ENCODE measurements at places on chromosomes 16 and 17.
A peak's percentile ranks its signal among the peaks of the same experiment; 100 is the strongest.

- no peak for DNase-seq
Observed at GRCh38 chr16:55938126-55938525, 63.0 kb upstream of the CES5A start.

DNA sequence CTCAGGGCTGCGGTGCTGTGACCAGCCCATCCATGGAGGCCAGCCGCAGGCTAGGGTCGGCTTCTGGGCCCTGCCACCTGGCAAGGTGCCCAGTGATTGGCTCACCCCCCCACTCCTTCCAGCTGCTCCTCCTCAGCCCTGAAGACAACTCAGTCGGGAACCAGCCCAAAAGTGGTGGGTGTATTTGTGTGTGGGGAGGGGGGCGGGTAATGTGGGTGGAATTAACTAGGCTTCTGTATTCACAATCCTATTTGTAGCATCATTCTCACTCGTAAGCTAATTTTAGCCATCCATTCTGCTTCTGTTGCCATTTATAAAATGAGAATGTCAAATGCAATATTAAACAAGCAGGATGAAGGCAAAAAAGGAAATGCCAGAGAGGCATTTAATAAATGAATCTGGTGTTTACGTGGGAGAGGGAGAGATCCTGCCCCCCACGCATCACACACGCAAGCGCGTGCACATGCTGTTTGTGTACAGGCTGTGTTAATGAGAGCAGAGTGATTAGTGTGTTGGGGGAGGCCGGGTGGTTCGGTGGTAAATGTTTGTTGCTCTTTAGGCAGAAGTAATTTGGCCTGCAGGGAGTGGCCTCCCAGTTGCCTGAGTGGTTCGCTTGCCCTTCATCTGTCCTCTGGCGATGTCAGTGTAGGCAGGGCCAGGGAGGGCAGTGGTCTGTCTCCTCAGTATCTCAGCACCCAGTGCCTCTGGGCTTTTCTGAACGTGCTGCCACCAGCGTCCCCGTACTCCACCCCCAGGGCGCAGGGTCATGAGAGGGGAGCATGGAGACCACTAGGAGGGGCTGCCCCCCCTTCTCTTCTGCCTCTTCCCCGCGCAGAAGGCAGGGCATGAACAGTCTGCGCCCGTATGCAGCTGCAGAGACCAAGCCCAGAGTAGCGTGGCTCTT, 140.1 kb downstream of the CCDC182 start:
- peak; percentile 74 for DNase-seq

DNA sequence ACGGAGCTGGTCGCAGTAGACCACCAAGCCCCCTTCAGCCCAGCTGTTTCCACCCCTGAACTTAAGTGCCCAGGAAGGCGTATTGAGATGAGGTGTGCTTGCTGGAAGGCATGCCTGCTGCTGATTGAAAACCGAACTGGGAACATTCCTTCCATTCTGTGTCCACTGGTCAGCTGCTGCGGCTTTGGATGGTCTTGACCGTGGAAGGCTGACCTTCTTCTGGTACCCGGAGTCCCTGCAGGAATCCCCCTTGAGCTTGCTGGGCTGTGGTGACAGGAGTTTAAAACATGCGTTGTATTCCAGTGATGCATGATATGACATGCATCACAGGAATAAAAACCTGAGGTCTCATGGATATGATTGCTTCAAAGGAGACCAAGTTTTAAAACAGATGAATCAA, 31.4 kb downstream of the IL4R start:
- DNase-seq: no peak

- DNase-seq: no peak
Observed at GRCh38 chr17:31328160-31328535, 6.7 kb upstream of the EVI2A start.

- no peak for DNase-seq
Observed at GRCh38 chr17:76500074-76500746, 1.0 kb downstream of the RHBDF2 start.

- DNase-seq: peak; percentile 85
Observed at GRCh38 chr16:61862221-61863155, 173.8 kb downstream of the CDH8 start.

DNA sequence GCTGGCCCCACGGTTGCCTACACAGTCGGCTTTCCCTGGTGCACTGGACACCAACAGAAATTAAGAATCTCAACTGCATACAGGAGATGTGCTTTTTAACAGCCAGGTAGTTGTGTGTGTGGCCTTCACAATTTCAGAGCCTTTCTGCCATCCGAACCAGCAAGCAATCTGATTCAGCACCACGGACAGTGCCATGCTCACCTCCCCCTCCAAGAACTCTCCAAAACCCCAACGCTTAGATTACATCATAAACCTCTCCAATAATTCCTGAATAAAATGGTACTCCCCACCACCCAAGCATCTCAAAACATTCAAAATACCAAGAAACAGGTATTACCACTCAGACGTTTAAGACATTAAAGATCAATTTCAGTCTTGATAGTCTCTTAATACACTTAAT, 31.8 kb downstream of the USP7 start:
- DNase-seq: peak; percentile 27

DNA sequence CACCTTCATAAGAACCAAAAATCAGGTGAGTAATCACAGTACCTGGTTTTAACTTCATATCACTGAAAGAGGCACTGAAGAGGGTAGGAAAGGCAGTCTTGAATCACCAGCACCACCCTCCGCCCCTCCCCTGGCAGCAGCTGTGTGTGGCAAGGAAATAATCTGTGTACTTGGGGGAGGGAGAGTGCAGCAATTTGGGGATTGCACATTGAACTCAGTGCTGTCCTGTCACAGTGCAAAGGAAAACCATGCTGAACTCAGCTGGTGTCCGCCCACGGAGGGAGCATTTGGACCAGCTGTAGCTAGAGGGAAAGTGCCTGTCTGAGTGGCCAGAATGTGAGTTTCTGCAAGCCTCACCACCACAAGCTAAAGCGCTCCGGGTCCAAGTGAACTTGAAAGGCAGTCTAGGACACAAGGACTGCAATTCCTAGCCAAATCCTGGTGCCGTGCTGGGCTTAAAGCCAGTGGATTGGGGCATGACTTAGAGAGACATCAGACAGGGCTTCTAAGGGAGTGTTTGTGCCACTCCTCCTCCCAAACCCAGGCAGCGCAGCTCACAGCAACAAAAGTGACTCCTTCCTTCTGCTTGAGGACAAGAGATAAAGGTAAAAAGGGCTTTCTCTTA, 39.7 kb upstream of the ALDH3A1 start:
- DNase-seq: peak; percentile 17

- no peak for DNase-seq
Observed at GRCh38 chr17:17876959-17877528, 40.3 kb upstream of the SREBF1 start.

- DNase-seq: no peak
Observed at GRCh38 chr17:72359274-72359673, 238.5 kb downstream of the SOX9 start.

- peak; percentile 85 for DNase-seq
Observed at GRCh38 chr16:9365370-9365728, 273.9 kb downstream of the HAPSTR1 start.

GRCh38 chr17:51372345-51373004, 112.1 kb downstream of the UTP18 start:
- DNase-seq: peak; percentile 92

DNA sequence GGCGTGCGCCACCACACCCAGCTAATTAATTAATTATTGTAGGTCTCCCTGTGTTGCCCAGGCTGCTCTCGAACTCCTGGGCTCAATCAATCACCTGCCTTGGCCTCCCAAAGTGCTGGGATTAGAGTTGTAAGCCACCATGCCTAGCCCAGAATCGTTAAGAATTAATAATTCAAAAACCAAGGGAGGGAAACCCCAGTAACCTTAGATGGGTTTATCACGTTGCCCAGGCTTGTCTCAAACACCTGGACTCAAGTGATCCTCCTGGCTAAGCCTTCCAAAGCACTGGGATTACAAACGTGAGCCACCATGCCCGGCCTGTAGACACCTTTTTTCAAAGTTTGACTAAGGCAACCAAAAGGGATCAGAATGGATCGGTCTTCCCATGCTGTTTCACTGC, 21.6 kb downstream of the CD300LF start:
- no peak for DNase-seq

GRCh38 chr17:34059423-34060220, 195.5 kb upstream of the CCL2 start:
- no peak for DNase-seq

- DNase-seq: no peak
Observed at GRCh38 chr16:3119701-3120408, 7.5 kb downstream of the ZNF205 start.

DNA sequence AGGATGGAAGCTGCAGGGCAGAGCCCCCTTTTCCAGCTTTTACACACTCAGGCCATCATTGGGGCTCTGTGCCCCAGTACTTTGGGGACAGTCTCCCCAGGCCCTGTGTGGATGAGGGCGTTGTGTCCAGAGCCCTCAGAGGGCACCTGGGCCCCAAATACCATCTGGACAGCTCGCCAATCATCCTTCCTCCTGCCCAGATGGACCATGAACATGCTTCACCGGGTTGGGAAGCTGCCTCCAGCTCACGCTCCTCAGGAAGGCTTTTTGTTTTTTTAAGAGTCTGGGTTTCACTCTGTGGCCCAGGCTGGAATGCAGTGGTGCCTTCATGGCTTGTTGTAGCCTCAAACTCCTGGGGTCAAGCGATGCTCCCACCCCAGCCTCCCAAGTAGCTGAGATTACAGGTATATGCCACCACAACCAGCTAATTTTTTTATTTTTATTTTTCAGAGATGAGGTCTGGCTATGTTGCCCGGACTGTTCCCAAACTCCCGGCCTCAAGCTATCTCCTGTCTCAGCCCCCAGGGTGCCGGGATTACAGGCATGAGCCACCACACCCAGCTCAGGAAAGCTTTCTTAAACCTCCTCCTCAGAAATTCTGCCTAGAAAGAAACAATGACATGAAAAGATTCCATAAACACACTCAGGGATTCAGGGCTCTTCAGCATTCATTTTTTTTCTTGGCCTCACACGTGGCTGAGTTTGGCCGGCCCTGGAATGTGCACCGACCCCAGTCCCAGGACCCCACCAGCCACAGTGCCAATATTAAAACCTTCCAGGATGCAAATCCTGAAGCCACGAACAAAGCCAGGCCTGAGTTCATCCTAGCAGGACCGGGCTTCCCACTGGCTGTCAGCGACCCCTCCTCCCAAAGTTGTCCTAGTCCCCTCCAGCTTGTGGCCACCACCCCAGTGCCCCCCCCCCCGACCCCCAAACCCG, 27.4 kb upstream of the ZNF423 start:
- DNase-seq: no peak

GRCh38 chr16:2737238-2737605, 15.2 kb upstream of the SRRM2 start:
- no peak for DNase-seq

- no peak for DNase-seq
Observed at GRCh38 chr17:72025113-72025512, 95.7 kb upstream of the SOX9 start.

DNA sequence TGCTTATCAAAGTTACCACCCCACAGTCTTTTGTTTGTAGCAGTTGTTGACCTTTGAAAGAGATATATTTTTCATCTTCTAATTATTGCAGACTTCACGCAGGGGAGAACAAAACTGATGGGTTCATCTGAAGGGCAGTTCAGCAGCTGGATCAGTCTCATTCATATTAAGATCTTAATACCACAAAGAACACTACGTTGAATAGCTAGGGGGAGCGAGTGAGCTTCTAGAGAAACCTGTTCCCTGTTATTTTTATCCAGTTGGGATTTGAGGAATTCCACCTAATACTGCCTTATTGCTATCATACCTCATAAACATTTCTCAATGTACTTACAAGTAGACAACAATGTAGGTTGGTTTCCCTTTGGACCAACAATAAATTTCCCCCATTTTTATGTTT, 306.1 kb upstream of the KIF2B start:
- no peak for DNase-seq

GRCh38 chr17:43732958-43733357, 25.6 kb downstream of the SOST start:
- no peak for DNase-seq

DNA sequence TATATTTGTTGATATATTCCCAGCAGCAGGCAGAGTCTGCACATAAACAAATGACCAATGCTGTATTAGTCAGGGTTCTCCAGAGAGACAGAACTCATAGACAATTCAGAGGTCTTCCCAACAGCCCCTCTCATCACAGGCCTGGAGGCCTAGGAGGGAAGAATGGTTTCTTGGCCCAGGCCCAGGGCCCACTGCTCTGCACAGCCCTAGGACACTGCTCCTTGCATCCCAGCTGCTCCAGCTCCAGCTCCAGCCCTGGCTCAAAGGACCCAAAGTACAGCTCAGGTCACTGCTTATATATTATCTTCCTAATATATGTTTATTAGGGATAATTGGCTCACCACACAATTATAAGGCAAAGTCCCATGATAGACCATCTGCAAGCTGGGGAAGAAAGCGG, 749.9 kb downstream of the KCNJ2 start:
- no peak for DNase-seq

- no peak for DNase-seq
Observed at GRCh38 chr17:53127331-53127730, 695.4 kb upstream of the KIF2B start.

DNA sequence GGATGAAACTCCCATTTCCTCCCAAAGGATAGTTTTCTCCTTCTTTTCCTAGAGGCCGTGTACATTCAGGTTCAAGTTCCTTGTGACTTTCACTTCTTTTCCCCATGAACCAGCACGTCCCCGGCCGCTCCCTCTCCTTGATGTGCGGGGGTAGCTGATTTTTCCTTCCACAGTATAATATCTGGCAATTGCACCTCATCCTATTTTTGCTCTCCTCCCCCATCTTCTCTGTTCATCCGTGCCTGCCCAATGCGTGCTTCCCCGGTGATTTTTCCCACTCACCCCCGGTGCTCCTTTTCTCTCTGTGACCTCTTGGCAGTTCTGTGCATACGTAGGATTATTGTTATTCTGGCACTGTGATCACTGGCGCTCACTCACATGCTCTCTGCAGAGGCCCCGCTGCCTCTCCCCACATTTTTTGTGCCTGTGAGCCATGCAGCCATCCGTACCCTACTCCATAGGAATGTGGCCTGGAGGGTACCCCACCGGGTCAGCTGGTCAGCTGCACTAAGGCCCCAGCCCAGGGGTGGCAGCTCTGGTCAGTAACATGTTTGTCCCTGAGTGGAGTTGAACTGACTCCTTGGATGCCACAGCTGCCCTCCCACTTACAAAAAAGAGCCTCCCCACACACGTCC, 100.0 kb downstream of the NTN1 start:
- DNase-seq: no peak

DNA sequence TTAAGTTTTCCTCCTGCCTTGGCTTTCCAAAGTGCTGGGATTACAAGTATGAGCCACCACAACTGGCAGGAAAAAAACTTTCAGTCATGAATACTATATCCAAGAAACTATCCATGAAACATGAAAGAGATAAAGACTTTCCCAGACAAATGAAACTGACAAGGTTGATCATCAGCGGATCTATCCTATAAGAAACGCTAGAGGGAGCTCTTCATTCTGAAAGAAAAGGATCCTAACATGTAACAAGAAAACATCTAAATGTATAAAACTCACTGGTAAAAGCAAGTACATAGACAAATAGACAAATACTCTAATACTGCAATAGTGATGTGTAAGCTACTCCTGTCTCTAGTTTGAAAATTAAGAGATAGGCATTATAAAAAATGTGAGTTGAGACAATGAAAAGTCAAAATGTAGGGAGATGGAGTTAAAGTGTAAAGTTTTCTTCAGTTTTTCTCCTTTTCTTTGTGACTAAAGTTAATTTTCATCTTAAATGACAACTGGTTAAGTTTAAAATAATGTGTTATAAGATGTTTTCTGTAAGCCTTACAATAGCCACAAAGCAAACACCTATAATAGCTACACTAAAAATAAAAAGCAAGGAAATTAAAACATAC, 79.6 kb upstream of the TEKT1 start:
- peak; percentile 47 for DNase-seq

All from midbrain (tissue), 1 donor.